ENCODE measurements at places on chromosomes 13 and 19. TPM values are rescaled to one million over a fixed set of nuclear protein-coding genes. Genes with fewer than 3 reads are reported as not detected.

SNAPC2 gene
- total RNA-seq = 35.9 TPM

RASIP1 gene
- total RNA-seq = 3.8 TPM

ZNF570 gene
- total RNA-seq = 3.1 TPM

FFAR2 gene
- not detected for total RNA-seq

DNA sequence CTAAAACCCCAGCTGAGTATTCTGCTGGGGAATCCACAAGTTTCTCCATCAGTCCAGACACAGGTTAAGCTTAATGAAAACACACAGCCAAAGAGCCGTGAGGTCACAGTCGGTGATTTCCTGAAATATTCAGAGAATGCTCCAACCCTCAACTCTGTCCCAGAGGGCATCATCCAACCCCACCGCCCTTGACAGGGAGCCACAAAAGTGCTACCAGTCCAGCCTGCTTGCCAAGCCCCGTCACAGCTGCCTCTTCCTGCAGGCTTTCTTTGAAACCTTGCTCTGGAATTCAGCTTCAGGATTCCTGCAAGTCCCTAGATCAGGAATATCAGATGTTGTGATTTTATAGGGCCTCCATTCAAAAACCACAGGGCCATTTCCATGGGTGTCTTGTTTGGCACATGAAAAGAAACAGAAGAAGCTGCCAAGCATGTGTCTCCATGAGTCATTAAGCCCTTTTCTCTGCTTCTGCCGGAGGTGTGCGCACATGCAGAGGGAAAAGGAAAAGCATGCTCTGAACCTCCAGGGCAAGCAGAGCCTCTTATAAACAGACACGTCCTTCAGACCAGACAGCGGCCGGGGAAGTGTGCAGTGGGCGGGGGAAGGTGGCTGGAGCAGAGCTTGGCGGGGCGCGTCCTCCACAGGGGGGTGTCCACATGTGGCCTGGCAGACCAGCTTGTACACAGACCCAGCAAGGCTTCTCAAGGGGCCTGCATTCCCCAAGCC, 164.7 kb downstream of the KATNAL1 start:
- no peaks in the 10 kb centered on the region for H3K36me3 ChIP-seq
- H3K4me3 ChIP-seq = no peak overlapping the region
- H3K4me1 ChIP-seq = peaks cover 15% of the 10 kb centered on the region
- DNase-seq = peak; percentile 34
- H3K27me3 ChIP-seq = no peaks in the 10 kb centered on the region

DNA sequence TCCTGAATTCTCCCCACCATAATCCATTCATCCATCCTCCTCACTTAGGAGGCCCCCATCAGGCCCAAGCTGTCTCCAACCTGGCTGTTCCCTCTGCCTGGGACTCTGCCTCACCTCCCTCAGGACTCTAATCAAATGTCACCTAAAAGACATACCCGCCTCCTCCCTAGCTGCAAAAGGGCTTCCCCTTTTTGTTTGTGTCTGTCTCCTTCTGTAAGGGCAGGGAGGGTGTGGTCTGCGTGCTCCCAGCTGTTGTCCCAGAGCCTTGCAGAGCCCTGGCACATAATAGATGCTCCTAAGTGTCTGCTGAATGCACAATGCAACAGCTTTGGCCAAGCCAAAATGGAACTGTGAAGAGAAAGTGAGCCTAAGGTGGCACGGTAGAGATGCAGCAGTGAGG, 4.4 kb downstream of the TRIR start:
- H3K27me3 ChIP-seq = no peaks in the 10 kb centered on the region
- H3K4me1 ChIP-seq = peaks cover 26% of the 10 kb centered on the region
- no peak for DNase-seq
- H3K27ac ChIP-seq = no peak overlapping the region
- H3K4me3 ChIP-seq = no peak overlapping the region

GRCh38 chr19:48624791-48625723, 5.8 kb downstream of the SPHK2 start:
- no peaks in the 10 kb centered on the region for H3K36me3 ChIP-seq
- H3K27me3 ChIP-seq = no peaks in the 10 kb centered on the region
- H3K4me3 ChIP-seq = peak overlapping the region; percentile 67
- H3K27ac ChIP-seq = peak overlapping the region; percentile 94
- H3K4me1 ChIP-seq = peaks cover 63% of the 10 kb centered on the region

DNA sequence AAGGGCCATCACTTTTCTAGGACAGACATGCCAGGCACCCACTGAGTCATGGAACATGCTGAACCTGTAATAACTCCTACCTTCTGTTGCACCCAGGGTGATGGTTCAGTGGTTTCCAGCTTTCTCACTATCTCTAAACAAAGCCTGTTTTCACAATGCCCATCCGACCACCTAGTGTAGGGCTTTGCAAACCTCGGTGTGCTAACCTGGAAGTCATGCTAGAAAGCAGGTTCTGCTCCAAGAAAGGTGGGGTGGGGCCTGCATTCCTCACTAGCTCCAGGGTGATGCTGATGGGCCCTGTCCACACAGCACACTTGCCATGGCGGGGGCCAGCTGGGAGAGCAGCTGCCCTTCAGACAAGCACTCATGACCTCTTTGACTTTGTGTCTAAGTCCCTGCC, 43.4 kb downstream of the COL4A2 start:
- H3K36me3 ChIP-seq = no peaks in the 10 kb centered on the region
- no peak overlapping the region for H3K4me3 ChIP-seq
- DNase-seq = no peak
- H3K27ac ChIP-seq = peak overlapping the region; percentile 84
- no peaks in the 10 kb centered on the region for H3K27me3 ChIP-seq

DNA sequence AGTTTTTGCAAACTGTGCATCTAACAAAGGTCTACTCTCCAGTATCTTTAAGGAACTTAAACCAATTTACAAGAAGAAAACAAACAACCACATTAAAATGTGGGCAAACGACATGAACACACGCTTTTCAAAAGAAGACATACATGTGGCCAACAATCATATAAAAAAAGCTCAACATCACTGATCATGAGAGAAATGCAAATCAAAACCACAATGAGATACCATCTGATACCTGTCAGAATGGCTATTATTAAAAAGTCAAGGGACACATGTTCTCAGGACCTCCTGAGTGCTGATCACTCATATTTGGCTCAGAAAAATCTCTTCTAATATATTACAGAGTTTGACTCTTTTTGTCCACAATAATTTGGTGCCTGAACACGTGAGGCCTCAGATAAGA, 14.2 kb upstream of the LILRB1 start:
- H3K27ac ChIP-seq = peak overlapping the region; percentile 40
- no peak overlapping the region for H3K4me3 ChIP-seq
- no peak for DNase-seq
- H3K4me1 ChIP-seq = no peaks in the 10 kb centered on the region
- H3K27me3 ChIP-seq = no peaks in the 10 kb centered on the region
- H3K36me3 ChIP-seq = no peaks in the 10 kb centered on the region

- H3K4me3 ChIP-seq = no peak overlapping the region
- H3K4me1 ChIP-seq = no peaks in the 10 kb centered on the region
- H3K36me3 ChIP-seq = no peaks in the 10 kb centered on the region
- DNase-seq = no peak
- peaks cover 15% of the 10 kb centered on the region for H3K27me3 ChIP-seq
- H3K27ac ChIP-seq = no peak overlapping the region
These were observed 31.6 kb upstream of the METTL21C start for GRCh38 chr13:102726430-102726829.

GRCh38 chr19:35897706-35898451, 2.5 kb downstream of the NFKBID start:
- H3K27me3 ChIP-seq = no peaks in the 10 kb centered on the region
- H3K36me3 ChIP-seq = peaks cover 14% of the 10 kb centered on the region
- H3K4me1 ChIP-seq = peaks cover 9% of the 10 kb centered on the region

DNA sequence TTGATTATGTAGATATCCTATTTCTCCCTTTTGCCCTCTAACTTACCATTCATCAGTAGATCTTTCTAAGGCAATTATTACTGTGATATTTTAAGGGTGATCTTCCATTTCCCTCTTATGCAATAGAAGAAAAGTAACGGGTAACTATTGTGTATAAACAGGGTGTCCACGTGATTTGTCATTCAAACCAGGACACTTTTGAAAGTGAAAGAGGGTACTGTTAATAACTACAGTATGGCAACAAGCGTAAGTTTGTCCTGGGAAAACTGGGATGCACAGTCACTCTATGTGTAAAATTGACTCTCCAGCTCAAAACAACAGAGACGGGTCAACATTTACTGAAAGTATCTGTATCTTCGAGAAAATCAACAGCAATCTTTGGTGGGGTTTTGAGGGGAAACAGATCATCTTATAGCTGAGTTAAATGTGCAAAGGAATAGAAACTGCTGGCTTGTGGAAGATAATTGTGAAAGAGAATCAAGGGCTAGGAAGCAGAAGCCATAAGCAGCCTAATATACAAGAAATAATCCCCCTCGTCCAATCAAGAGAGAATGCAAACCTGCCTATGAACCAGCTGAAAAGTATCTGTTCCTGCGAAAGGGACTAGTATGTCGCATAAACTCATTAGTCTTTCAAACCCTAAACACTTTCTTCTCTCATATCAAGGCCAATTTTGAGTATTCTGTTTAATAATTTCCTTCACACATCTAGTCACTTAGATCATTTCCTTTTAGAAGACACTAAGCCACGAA, 126.7 kb downstream of the FOXO1 start:
- H3K4me3 ChIP-seq = no peak overlapping the region
- H3K36me3 ChIP-seq = no peaks in the 10 kb centered on the region
- DNase-seq = no peak
- H3K4me1 ChIP-seq = no peaks in the 10 kb centered on the region
- H3K27ac ChIP-seq = no peak overlapping the region

DNA sequence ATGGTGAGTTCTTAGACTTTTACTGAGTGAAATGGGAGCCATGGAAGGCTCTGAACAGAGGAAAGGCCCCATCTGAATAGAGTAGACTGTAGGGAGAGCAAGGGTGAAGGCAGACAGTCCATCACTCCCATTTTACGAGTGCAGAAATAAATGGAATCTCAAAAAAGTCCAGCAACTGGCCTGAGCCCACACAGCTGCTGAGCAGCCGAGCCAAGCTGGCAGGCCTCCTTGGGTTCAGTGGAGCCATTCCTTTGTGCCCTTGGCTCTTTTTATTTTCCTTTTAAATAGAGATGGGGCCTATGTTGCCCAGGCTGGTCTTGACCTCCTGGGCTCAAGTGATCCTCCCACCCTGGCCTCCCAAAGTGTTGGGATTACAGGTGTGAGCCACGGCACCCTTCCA, 1.0 kb upstream of the MYH14 start:
- DNase-seq = no peak
- H3K4me3 ChIP-seq = no peak overlapping the region
- H3K27me3 ChIP-seq = peaks cover 59% of the 10 kb centered on the region
- H3K27ac ChIP-seq = peak overlapping the region; percentile 44
